ENCODE measurements at places on chromosomes 5 and 9. TPM values are rescaled to one million over a fixed set of nuclear protein-coding genes. Genes with fewer than 3 reads are reported as not detected.

WWC1 gene
- total RNA-seq, result 2.2 TPM

- DNase-seq, result no peak
Observed at GRCh38 chr9:85872463-85872862, 68.5 kb upstream of the NAA35 start.

- no peak for DNase-seq
Observed at GRCh38 chr5:172885597-172886340, 51.7 kb downstream of the ERGIC1 start.

GRCh38 chr5:149782018-149782894 lies 52.1 kb downstream of the PPARGC1B start:
- no peak for DNase-seq

- peak; percentile 73 for DNase-seq
Observed at GRCh38 chr5:142323480-142324135, 1.2 kb downstream of the SPRY4 start.

- DNase-seq, result peak; percentile 96
Observed at GRCh38 chr9:33143241-33143661, 23.9 kb downstream of the B4GALT1 start.

- peak; percentile 11 for DNase-seq
Observed at GRCh38 chr5:148794275-148794674, 32.1 kb upstream of the ADRB2 start.

Measured in fibroblast of villous mesenchyme (primary cell).